Natural killer cell treated with Interleukin-12 subunit alpha and Interleukin-12 subunit beta and Interleukin-15 and Interleukin-18, amount 100 ng/mL, for 72 hours (primary cell): ENCODE measurements at places on chromosomes 4 and X. TPM values are rescaled to one million over a fixed set of nuclear protein-coding genes. Genes with fewer than 3 reads are reported as not detected.

GRCh38 chrX:148049441-148049840 lies 68.3 kb downstream of the FMR1NB start:
- H3K36me3 ChIP-seq = no peaks in the 10 kb centered on the region
- H3K27me3 ChIP-seq = peaks cover 18% of the 10 kb centered on the region
- DNase-seq = no peak
- no peak overlapping the region for H3K27ac ChIP-seq
- no peak overlapping the region for H3K4me3 ChIP-seq
- no peaks in the 10 kb centered on the region for H3K4me1 ChIP-seq

- H3K27ac ChIP-seq = no peak overlapping the region
- H3K4me3 ChIP-seq = no peak overlapping the region
- no peaks in the 10 kb centered on the region for H3K4me1 ChIP-seq
Observed at GRCh38 chr4:183848805-183849204, 56.3 kb upstream of the STOX2 start.

- H3K36me3 ChIP-seq = no peaks in the 10 kb centered on the region
- DNase-seq = no peak
- H3K4me1 ChIP-seq = no peaks in the 10 kb centered on the region
- H3K27ac ChIP-seq = no peak overlapping the region
Observed at GRCh38 chrX:115940888-115941332, 229.6 kb upstream of the AGTR2 start.

GRCh38 chr4:10003666-10004065 lies 17.6 kb downstream of the SLC2A9 start:
- H3K4me1 ChIP-seq = peaks cover 53% of the 10 kb centered on the region
- peak overlapping the region; percentile 40 for H3K27ac ChIP-seq
- no peak for DNase-seq
- H3K4me3 ChIP-seq = peak overlapping the region; percentile 47
- peaks cover 5% of the 10 kb centered on the region for H3K27me3 ChIP-seq

The PAGE5 gene
- total RNA-seq = not detected

DNA sequence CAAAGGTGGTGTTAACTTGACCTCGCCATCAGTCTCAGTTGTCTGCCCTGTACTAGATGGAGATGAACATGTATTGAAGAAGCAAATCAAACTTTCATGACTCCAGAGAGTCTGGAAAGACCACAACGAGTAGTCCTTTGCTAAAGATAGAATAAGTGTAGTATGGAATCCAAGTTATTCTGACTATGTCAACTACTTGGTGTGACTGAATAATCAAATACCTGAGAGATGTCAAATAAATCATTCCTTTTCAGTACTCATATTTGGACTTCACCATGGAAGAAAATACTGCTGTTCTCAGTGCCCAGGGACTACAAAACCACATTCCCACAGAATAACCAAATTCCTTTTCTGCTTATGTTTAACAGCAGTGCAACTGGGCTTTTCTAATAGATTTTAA lies 161.2 kb upstream of the SPRY1 start:
- no peak overlapping the region for H3K4me3 ChIP-seq
- no peak for DNase-seq
- peaks cover 10% of the 10 kb centered on the region for H3K4me1 ChIP-seq
- no peaks in the 10 kb centered on the region for H3K27me3 ChIP-seq

GRCh38 chr4:36638273-36638811 lies 356.9 kb downstream of the DTHD1 start:
- H3K4me3 ChIP-seq = no peak overlapping the region
- no peaks in the 10 kb centered on the region for H3K27me3 ChIP-seq
- no peaks in the 10 kb centered on the region for H3K36me3 ChIP-seq
- H3K4me1 ChIP-seq = no peaks in the 10 kb centered on the region
- DNase-seq = no peak

GRCh38 chr4:6126971-6127745 lies 73.2 kb downstream of the JAKMIP1 start:
- H3K27ac ChIP-seq = no peak overlapping the region
- no peak overlapping the region for H3K4me3 ChIP-seq
- no peaks in the 10 kb centered on the region for H3K36me3 ChIP-seq
- H3K27me3 ChIP-seq = no peaks in the 10 kb centered on the region

- DNase-seq = no peak
- H3K4me3 ChIP-seq = no peak overlapping the region
- no peak overlapping the region for H3K27ac ChIP-seq
- H3K4me1 ChIP-seq = no peaks in the 10 kb centered on the region
- H3K36me3 ChIP-seq = peaks cover 15% of the 10 kb centered on the region
Observed at GRCh38 chr4:88446124-88446523, 10.8 kb upstream of the HERC5 start.

The F9 gene
- total RNA-seq = not detected

- H3K36me3 ChIP-seq = peaks cover 10% of the 10 kb centered on the region
- no peak overlapping the region for H3K4me3 ChIP-seq
- no peak for DNase-seq
- no peaks in the 10 kb centered on the region for H3K27me3 ChIP-seq
- no peaks in the 10 kb centered on the region for H3K4me1 ChIP-seq
Observed at GRCh38 chr4:124913237-124913636, 200.7 kb upstream of the ANKRD50 start.

DNA sequence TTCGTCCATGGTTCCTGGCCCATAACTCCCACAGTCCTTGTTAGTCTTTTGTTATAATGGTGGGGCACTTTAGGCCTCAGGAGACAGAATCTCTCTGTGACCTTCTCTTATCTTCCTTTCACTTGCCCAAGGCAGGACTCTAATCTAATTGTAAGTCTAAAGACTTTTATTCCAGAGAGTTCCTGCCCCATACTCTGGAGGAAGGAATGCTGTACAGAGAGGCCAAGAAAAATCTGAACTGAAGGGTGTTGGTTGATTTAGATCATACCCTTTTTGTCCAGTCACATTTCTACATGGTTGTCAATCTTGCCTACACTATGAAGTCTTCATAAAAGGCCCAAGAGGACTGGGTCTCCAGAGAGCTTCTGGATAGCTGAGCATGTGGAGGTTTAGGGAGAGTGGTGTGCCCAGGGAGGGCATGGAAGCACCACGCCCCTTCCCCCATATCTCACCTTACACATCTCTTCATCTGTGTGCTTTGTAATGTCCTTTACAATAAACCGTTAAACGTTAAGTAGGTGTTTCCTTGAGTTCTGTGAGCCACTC lies 84.5 kb downstream of the AFF1 start:
- no peaks in the 10 kb centered on the region for H3K36me3 ChIP-seq
- no peak for DNase-seq
- peak overlapping the region; percentile 40 for H3K27ac ChIP-seq
- peaks cover 41% of the 10 kb centered on the region for H3K4me1 ChIP-seq
- no peak overlapping the region for H3K4me3 ChIP-seq
- H3K27me3 ChIP-seq = no peaks in the 10 kb centered on the region

The PAK3 gene
- not detected for total RNA-seq

DNA sequence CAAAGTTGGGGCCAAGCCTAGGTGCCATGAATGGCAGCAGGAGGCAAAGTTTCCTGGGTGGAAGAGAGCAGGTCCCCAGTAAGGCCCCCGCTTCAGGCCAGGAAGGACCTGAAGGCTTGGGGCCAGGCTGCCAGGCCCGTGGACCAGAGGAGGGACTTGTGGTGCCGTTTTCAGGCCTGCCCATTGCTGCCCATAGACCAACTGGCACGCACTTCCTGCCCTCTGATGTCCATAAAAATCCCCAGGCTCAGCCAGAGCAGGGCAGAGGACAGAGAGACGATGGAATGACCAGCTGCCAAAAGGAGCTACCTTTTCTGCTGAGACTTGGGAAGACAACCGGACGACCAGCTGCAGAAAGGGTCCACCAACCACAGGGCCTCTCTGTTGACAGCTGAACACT lies 1205.5 kb downstream of the ARAP2 start:
- H3K4me1 ChIP-seq = no peaks in the 10 kb centered on the region
- no peaks in the 10 kb centered on the region for H3K36me3 ChIP-seq
- H3K4me3 ChIP-seq = no peak overlapping the region
- H3K27ac ChIP-seq = no peak overlapping the region
- no peaks in the 10 kb centered on the region for H3K27me3 ChIP-seq
- DNase-seq = no peak

DNA sequence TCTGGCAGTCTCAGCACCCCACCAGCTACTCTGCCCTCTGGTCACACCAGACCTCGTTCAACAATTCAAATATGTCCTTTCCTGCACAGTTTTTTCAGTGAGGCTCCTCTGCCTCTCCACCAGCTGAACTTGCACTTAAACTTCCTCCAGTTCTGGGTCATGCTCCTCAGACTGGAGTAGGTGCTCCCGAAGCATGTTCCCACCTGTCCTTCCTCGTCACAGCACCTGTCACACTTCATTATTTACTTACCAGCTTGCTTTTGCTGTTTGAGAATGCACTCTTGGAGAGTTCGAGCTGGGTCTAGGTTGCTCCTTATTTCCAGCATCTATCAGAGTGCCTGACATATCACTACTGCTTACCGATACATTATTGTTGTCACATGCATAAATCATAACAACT lies 144.8 kb upstream of the TTC29 start:
- H3K4me3 ChIP-seq = no peak overlapping the region
- H3K4me1 ChIP-seq = no peaks in the 10 kb centered on the region
- no peak overlapping the region for H3K27ac ChIP-seq
- H3K36me3 ChIP-seq = no peaks in the 10 kb centered on the region

The PRDM5 gene
- 0.50 TPM for total RNA-seq

- H3K36me3 ChIP-seq = no peaks in the 10 kb centered on the region
- no peak overlapping the region for H3K27ac ChIP-seq
- H3K4me3 ChIP-seq = no peak overlapping the region
- DNase-seq = no peak
- no peaks in the 10 kb centered on the region for H3K4me1 ChIP-seq
Observed at GRCh38 chr4:138919094-138919936, 96.3 kb upstream of the NOCT start.

DNA sequence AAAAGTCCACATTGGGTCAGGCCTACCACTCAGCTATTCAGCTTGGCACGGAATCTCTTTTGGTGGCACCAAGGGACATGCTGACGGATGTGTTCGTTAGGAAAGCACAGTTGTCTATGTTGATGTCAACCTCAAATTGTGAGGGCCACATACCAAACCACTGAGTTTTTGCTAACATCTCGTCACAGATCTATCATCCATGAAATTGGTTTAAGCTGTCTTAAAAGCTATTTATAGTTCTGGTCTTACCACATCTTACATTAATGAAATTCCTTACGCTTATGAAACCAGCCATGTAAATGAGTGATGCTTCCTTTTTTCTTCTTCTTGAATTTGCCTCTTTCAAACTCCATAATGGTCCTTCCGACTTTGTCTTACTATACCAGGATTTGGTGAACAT lies 101.5 kb downstream of the MGST2 start:
- peaks cover 18% of the 10 kb centered on the region for H3K27me3 ChIP-seq
- no peaks in the 10 kb centered on the region for H3K36me3 ChIP-seq
- DNase-seq = no peak
- no peaks in the 10 kb centered on the region for H3K4me1 ChIP-seq

The CPE gene
- not detected for total RNA-seq

The ADAM29 gene
- not detected for total RNA-seq

DNA sequence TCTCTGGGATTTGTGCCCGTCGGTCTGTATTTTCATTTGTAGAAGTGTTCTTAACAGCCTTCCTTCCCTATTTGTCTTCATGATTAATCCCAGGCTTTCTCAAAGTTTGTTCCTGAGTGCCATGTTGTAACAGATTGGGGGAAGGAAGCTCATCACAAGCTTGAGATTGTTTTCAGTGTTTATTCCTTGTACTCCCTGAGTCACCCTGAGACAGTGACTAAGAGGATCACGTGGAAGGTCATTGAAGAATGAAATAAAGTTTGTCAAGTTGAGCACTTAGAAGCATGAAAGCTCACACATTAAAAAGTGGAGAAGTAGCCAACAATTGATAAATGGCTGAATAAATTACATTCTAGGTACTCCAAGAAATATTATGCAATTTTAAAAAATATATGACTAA lies 153.5 kb upstream of the FAM241A start:
- peaks cover 14% of the 10 kb centered on the region for H3K27me3 ChIP-seq
- no peaks in the 10 kb centered on the region for H3K4me1 ChIP-seq
- no peak overlapping the region for H3K27ac ChIP-seq
- no peaks in the 10 kb centered on the region for H3K36me3 ChIP-seq
- H3K4me3 ChIP-seq = no peak overlapping the region

DNA sequence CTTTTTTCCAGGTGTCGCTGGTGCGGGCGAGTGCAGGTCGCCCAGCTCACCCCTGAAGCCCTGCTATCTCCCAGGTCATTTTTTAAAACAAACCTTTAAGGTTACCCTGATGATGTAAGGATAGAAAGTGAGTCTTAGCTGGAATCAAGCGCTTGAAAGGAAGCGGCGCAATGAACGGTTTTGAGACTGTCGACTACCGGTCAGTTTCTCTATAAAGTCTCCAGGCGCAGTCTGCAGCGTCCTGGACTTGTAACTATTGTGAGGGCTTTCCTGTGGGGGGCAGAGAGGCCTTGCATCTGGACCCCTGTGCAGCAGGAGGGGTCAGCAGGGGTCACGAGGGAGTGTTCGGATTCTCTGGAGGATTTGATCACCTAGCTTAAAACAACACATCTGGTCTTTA lies 1.6 kb downstream of the KIT start:
- no peaks in the 10 kb centered on the region for H3K36me3 ChIP-seq
- H3K4me1 ChIP-seq = peaks cover 13% of the 10 kb centered on the region
- no peak for DNase-seq
- H3K27me3 ChIP-seq = peaks cover 38% of the 10 kb centered on the region
- no peak overlapping the region for H3K27ac ChIP-seq

DNA sequence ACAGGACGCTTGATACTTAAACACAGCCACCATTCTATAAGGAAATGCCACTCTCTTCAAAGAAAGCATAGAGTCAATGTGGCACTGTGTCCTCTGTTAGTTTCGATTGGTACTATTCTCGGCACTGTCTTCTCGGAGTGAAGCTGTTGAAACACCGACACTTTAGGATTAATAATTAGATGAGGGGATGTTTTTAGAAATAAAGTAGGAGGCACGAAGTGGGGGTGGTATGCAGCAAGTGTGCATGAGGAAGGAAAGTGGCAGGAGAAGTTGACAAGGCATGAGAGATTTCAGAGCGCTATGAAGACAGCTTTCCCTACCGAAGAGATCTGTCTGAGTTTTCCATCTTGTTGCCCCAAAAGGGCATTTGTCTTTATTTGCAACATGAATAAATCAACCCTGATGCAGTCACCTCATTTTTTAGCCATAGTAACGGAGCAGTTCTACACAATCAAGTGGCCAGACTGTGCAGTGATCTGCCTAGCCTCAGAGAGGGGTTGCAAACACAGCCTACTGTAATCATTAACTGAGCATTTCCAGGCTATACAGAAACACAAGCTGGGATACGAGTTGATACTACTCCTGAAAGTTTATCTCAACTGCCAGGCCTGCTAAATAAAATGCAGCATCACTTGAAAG lies 8.3 kb downstream of the GPRIN3 start:
- no peaks in the 10 kb centered on the region for H3K27me3 ChIP-seq
- no peak for DNase-seq
- no peaks in the 10 kb centered on the region for H3K36me3 ChIP-seq
- peaks cover 82% of the 10 kb centered on the region for H3K4me1 ChIP-seq
- peak overlapping the region; percentile 95 for H3K27ac ChIP-seq

- DNase-seq = no peak
- no peak overlapping the region for H3K27ac ChIP-seq
- H3K27me3 ChIP-seq = no peaks in the 10 kb centered on the region
- no peak overlapping the region for H3K4me3 ChIP-seq
- no peaks in the 10 kb centered on the region for H3K4me1 ChIP-seq
Observed at GRCh38 chr4:113060853-113061252, 11.4 kb downstream of the ANK2 start.

The PPA2 gene
- 45.0 TPM for total RNA-seq

The AKAP14 gene
- not detected for total RNA-seq

The HSFX4 gene
- total RNA-seq = not detected

- no peaks in the 10 kb centered on the region for H3K4me1 ChIP-seq
- H3K27ac ChIP-seq = no peak overlapping the region
- no peaks in the 10 kb centered on the region for H3K36me3 ChIP-seq
Observed at GRCh38 chr4:135210341-135210740, 1008.8 kb upstream of the PABPC4L start.

The XK gene
- 0.17 TPM for total RNA-seq

- no peak overlapping the region for H3K4me3 ChIP-seq
- no peak overlapping the region for H3K27ac ChIP-seq
- H3K36me3 ChIP-seq = no peaks in the 10 kb centered on the region
Observed at GRCh38 chrX:154348114-154348531, 26.3 kb downstream of the FLNA start.
